ENCODE measurements at places on chromosomes 1 and 21.

- no peak for DNase-seq
These were observed 1.0 kb upstream of the TNNI1 start for GRCh38 chr1:201422436-201423030.

- no peak for DNase-seq
These were observed 12.5 kb upstream of the MATN1 start for GRCh38 chr1:30735668-30736498.

- DNase-seq: no peak
These were observed 1.7 kb upstream of the SMAP2 start for GRCh38 chr1:40371707-40372258.

DNA sequence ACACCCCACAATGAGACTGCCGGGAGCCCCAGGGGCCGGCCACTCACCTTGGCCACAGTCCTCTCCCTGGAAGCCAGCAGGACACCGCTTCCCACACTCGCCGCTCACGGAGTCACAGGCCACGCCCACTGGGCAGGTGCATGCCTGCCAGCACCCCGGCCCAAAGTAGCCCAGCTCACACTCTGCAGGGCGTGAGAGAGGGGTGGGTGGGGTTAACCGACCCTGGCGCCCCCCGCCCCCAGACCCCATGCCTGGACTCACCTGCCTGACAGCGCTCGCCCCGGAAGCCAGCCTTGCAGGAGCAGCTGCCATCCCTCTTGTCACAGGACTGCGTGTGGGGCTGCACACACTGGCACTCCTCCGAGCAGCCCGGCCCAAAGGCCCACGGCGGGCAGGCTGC, 50.7 kb downstream of the ARHGEF16 start:
- DNase-seq: no peak

DNA sequence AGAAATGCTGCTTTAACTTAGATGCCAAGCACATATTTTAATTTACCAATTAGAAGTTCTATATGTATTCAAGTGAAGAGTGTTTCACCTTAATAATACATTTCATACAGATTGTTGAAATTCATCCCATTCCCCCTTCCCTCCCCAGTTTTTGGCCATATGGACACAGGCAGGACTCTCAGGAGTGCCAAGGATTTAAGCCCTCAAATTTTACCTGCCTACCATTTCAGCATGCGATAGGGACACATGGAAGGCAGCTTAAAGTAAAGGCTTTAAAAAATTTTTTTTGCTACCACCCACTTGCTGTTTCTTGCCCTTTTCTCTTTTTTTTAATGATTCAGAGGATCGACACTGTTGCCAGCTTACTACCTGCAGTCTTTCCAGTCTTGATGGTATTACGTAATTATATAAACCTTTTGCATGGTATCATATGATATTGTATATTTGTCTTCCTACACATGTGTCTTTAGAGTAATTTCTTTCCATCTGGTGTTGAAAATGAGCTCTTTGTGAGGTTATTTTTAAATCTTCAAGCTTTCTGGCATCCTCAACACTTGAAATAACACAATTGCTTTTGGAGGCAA, 7.0 kb downstream of the EPB41 start:
- DNase-seq: no peak

- DNase-seq: no peak
These were observed 449.2 kb downstream of the SIPA1L2 start for GRCh38 chr1:232180779-232181136.

- DNase-seq: peak; percentile 62
These were observed 342.8 kb downstream of the RPS6KC1 start for GRCh38 chr1:213393860-213394259.

GRCh38 chr1:22883406-22883805, 89.3 kb downstream of the LACTBL1 start:
- no peak for DNase-seq

- DNase-seq: no peak
These were observed 90.0 kb upstream of the COL6A1 start for GRCh38 chr21:45891388-45892155.

DNA sequence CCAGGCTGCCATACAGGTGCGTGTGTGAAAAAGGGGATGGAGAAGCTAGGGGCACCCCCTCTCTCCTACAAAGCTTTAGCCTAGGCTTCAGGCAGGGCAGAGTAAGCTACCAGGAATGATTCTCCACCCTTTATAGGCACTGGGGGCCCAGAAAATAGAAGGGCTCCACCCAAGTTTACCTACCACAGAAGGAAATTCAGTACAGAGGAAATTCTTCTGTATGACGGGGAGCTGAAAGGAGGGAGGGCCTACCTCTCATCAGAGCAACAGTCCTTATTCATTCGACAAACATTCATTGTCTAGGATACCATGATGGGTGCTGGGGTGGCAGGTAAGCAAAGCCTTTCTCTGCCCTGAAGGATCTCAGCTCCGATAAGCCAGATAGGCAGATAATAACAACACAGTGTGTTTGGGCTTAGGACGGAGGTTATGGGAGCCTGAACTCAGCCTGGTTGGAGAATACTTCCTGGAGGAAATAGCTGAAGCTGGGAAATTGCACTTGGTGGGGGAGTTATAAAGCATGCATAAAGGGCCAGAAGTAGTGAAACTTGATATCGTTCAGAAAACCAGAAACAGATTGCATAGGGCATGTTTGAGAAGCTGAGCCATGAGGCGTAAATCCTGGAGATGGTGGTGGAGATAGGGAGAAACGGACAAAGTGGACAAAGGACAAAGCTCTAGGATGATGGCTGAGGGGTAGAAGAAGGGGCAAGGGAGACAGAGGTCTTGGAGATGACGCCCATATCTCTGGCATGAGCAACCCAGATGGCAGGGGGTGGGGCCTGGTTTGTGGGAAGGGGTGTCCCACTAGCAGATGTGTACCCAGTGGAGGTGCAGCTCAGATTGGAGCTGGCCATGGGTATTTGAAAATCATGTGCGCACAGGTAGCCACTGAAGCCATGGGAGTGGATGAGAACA, 5.3 kb upstream of the P3R3URF start:
- no peak for DNase-seq

GRCh38 chr1:28775121-28775942, 36.6 kb upstream of the OPRD1 start:
- no peak for DNase-seq

DNA sequence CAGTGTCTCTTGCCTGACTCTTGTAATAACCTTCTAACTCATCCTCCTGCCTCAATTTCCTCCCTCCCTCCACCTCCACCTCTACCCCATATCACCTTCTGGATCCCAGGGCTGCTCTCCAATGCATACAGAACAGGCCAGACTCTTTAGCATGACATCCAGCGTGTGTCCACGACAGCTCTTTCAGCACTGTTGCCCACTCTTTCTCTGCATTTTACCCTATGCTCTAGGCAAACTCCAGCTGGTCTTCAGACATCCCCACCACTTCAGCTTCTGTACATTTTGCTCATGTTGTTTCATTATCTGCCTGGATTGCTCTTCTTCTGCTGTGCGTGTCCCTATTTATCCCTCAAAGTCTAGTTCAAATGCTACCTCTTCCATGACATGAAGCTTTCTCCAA, 4.8 kb downstream of the INKA2 start:
- no peak for DNase-seq

- DNase-seq: no peak
These were observed 52.8 kb downstream of the TENT5C start for GRCh38 chr1:117658676-117659075.

DNA sequence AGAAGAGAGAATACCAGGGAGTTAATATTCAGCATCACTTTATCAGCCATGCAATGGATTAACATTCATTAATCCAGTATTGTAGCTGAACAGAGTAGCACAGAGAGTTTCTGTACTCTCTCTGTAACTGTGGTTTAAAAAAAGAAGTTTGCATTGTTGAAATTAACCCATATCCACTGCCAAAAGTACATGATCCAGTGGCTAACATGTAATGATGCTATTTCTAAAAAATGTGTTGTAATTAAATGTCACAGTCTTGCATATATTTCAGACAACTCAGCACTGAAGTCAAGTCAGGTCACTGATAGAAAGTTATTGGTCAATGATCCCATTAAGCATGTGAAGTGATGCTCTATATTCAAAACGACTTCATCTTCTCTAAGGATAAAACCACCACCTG, 141.3 kb downstream of the NRIP1 start:
- no peak for DNase-seq

DNA sequence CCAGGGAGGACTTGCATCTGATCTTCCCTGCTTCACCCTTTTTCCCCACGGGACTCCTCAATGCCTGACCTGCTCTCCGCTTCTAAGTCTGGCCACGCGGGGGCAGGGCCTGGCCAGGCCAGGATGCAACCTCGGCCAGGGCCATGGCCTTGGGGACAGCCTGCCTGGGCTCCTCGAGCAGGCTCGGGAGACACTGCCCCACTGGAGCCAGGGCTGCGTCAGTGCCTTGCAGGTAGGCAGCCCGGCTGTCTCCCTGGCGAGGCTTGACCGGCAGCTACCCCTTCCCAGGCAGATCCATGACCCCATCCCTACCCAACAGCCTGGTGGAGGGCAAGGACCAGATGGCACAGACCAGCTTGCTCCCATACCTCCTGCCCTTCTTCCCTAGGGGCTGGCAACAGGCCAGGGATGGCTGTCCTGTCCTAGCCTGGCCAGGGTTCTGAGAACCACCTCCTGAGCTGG, 2.7 kb upstream of the PRDM16 start:
- DNase-seq: peak; percentile 79

- no peak for DNase-seq
These were observed 49.7 kb downstream of the PBX1 start for GRCh38 chr1:164608651-164609057.

GRCh38 chr1:226309398-226310244, 657 bp upstream of the LIN9 start:
- DNase-seq: no peak

GRCh38 chr1:58629031-58629462, 52.0 kb upstream of the TACSTD2 start:
- DNase-seq: no peak

GRCh38 chr1:20290624-20291597, at the start of gene VWA5B1:
VWA5B1 (plus strand) TSS chr1:20290875; CDS start chr1:20310602, 19,727 bp downstream.
- DNase-seq: peak; percentile 75

DNA sequence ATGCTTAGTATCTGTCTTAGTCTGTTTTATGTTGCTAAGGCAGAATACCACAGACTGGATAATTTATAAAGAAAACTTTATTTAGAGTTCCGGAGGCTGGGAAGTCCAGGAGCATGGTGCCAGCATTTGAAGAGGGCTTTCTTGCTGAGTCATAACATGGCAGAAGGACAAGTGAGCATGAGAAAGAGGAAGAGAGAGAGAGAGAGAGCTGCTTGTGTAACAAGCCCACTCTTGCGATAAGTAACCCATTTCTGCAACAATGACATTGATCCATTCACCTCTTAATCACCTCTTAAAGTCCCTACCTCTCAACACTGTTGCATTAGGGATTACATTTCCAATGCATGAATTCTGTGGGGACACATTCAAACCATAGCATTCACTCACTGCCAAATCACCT, 11.7 kb upstream of the MYOCOS start:
- no peak for DNase-seq

DNA sequence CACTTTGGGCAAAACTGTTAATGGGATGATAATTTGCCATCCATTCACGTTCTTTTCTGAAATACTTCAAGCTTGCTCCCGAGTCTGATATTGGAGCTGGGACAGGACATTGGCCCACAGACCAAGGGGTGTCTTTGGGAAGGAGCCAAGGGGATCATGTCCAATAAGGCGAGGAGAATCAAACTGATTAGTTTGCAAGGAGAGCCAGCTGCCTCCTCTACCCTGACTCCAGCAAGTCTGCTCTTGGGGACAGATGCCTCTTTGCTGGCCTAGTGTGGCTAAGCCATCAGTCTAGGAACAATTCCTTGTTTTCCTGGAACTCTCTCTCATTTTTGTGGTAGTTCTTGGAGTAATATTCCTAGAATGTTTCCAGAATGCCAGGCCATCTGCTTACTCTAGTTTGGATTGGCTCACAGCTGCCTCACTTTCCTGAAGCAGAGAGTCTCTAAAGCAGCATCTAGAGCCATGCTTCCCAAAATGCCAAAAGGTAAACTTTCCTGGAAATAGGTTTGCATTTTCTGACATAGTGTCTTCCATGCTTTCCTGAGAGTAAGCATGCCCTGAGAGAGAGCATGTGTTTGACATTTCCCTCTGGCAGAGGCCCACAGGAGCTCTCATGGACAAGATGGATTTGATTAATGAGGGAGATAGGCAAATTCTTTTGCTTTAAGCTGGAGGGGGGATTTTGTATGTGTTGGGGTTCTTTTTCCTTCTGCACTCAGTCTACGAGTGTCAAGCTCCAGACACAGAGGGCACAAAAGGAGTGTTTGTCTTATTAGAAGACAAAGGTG, 145.6 kb downstream of the GDAP2 start:
- no peak for DNase-seq

DNA sequence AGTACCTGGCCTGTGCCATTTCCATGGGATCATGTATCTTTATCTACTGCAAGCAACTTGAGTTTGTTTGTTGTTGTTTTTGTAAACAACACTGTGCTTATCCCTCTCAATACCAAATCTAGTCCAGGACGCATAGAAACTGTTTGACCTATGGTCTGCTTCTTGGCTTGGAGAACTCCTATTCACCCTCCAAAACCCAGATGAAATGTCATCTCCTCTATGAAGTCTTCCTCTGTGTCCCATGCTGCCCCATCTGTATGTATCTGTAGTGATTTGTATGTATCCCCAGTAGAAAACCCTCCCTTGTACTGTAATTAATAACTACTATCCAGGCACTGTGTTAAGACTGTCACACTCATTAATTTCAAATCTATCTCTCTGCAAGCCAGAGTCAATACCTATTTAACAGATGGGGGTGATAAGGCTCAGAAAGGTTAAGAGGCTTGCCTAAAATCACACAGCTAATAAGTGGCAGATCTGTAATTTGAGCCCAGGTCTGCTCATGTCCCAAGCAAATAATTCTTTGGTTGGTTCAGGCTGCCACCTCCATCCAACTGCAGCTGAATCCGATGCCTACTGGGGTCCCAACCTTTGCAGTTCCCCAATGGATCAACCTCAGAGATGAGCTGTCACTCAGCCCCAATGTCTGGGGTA, 24.6 kb upstream of the ECE1 start:
- DNase-seq: no peak

GRCh38 chr1:216614011-216614934, 109.0 kb downstream of the ESRRG start:
- DNase-seq: no peak

GRCh38 chr1:3294450-3294849, 160.0 kb upstream of the ARHGEF16 start:
- DNase-seq: no peak

GRCh38 chr1:87052400-87052799, 138.0 kb downstream of the HS2ST1 start:
- DNase-seq: no peak

DNA sequence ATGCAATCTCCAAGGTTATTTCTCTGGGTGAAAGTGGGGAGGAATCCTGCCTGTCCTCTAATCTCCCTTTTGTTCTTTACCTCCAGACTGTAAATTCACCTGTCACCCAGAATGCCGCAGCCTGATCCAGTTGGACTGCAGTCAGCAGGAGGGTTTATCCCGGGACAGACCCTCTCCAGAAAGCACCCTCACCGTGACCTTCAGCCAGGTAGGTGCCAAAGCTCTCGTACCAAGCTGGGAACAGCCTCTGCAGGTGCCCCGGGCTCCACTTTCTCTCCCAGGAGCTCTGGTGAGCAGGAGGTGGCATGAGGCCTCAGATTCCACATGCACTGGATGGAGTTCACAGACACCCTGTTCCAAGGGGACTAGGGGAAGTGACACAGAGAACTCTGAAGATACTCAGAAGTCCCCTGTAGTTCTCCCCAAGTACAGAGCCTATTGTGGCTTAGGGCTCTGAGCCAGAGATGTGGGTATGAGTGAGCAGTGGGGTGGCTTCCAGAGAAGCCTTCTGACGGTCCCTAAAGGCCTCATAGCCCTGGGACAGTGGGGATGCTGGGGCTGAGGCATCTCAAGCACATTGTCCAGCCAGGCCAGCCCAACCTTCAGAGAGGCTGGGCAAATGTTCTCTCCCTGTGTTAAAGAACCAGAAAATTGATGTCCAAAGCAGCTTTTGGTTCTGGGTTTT, 30.9 kb downstream of the RASSF5 start:
- DNase-seq: no peak

GRCh38 chr1:212856755-212857154, 1.3 kb upstream of the FLVCR1 start:
- DNase-seq: no peak
